ENCODE measurements at places on chromosomes 7 and 10. TPM values are rescaled to one million over a fixed set of nuclear protein-coding genes. Genes with fewer than 3 reads are reported as not detected.

Gene AEBP1
- total RNA-seq = 84.2 TPM

Gene CLCN1
- total RNA-seq = 0.13 TPM

Gene CPXM2
- 1.8 TPM for total RNA-seq

Gene TFPI2
- 1,251 TPM for total RNA-seq

Gene TRPV5
- total RNA-seq = not detected

Gene C10orf90
- total RNA-seq = not detected

Gene TRIM8
- 131 TPM for total RNA-seq

Gene POLR2J2
- 0.40 TPM for total RNA-seq

Gene GIMAP4
- 1.4 TPM for total RNA-seq

Gene PIP4K2A
- 6.9 TPM for total RNA-seq

Gene WEE2
- not detected for total RNA-seq

Gene LRRC17
- total RNA-seq = 455 TPM

Gene CALHM2
- 20.2 TPM for total RNA-seq

Gene ENTPD1
- 0.52 TPM for total RNA-seq

Gene PNLIPRP2
- not detected for total RNA-seq

Gene PRKG1
- 6.2 TPM for total RNA-seq

Gene CALHM3
- not detected for total RNA-seq

Gene NACAD
- total RNA-seq = 6.1 TPM

Gene MSRB2
- total RNA-seq = 34.8 TPM

Gene CEP41
- 24.9 TPM for total RNA-seq

Gene WIPF3
- total RNA-seq = not detected

Gene STK31
- not detected for total RNA-seq

Gene ADIRF
- total RNA-seq = 24.5 TPM

Gene BEND7
- total RNA-seq = 4.4 TPM

Gene ITPRID1
- not detected for total RNA-seq

Gene CYP3A7
- 1.0 TPM for total RNA-seq

Gene SEMA3D
- 1.6 TPM for total RNA-seq

Gene HABP2
- total RNA-seq = not detected

Gene GLCCI1
- total RNA-seq = 2.5 TPM

Gene ECHDC3
- total RNA-seq = 29.9 TPM

Gene RAPGEF5
- total RNA-seq = 1.8 TPM

Gene LRIT1
- not detected for total RNA-seq
